Fibroblast of upper back skin (primary cell): ENCODE measurements at places on chromosomes 5 and 9.

GRCh38 chr9:36862206-36863145 lies 171.6 kb downstream of the PAX5 start:
- peak; percentile 32 for DNase-seq

DNA sequence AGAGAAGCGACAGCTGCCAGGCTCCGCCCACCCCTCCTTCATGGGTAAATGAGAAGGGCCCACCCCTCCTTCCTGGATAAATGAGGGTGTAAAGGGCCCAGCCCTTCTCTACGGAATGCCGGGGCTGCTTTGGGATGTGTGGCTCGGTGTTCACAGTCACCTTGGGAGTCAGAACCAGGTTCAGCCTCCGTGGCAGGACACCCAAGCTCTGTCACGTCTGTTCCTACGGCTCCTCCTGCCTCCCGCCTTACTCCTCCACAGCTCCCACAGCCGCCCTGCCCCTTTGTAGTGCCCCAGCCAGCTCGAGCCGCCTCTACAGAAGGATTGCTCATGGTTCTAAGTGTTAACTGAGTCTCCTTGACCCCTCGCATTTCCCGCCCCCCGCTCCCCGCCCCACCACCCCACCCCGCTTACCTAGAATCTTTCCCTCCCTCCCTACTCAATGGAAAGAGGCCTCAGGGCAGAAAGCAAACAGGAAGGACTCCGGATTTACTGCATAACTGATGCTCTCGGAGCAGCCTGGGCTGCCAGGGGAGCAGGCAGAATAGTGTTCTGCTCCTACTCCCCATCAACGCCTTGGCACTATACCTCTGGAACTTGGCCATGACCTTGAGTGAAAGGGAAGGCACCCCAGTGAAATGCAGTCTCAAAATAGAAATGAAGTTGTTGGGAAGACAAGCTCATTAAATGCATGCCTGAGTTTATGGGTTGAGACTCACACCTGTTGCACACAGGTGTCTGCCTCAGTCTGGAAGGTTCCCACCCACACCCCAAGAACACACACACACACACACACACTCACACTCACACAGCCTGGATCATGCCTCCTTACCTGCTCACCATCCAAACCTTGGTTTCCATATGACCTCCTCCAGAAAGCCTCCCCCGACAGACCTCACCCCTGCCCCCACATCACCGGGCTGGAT lies 59.6 kb downstream of the NEURL1B start:
- DNase-seq: no peak

DNA sequence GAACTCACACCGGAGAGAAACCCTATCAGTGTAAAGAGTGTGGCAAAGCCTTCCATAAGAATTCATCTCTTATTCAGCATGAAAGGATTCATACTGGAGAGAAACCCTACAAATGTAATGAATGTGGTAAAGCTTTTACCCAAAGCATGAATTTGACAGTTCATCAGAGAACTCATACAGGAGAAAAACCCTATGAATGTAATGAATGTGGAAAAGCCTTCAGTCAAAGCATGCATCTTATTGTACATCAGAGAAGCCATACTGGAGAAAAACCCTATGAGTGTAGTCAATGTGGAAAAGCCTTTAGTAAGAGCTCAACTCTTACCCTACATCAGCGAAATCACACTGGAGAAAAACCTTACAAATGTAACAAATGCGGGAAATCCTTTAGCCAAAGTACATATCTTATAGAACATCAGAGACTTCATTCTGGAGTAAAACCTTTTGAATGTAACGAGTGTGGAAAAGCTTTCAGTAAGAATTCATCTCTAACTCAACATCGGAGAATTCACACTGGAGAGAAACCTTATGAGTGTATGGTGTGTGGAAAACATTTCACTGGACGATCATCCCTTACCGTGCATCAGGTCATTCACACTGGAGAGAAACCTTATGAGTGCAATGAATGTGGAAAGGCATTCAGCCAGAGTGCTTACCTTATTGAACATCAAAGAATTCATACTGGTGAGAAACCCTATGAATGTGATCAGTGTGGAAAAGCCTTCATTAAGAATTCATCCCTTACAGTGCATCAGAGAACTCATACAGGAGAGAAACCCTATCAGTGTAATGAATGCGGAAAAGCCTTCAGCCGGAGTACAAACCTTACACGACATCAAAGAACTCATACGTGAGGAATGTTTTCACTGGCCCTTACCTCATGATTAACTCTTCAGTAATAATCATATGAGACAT lies 8.9 kb upstream of the ZNF454 start:
- no peak for DNase-seq

DNA sequence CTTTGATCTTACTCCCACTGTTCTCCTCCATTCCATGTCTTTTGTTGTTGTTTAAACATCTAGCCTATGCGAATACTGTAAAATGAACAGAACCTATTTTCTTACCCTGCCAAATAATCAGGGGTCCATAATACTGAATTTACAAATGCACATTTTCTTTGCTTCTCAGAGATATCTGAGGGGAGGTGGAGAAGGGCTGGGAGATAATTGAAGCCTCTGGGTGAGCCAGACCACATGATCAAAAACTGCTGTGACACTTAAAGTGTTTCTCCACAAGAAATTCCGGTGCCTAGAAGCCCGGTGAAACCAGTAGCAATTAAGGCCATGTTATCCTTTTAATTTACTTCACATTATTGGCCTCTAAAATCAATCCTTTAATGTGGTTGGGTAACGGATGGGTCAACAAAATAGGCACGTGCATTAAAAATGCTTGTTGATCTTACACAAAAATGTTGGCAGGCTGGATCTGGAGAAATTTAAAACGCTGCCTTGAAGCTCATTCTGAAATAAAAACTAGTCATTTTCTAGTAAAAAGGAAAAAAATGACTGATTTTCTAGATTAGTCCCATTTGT lies 10.8 kb downstream of the SEMA6A start:
- DNase-seq: no peak

GRCh38 chr9:37953775-37954437 lies 50.0 kb upstream of the SLC25A51 start:
- peak; percentile 94 for DNase-seq

GRCh38 chr9:72931897-72932296 lies 21.0 kb downstream of the ALDH1A1 start:
- DNase-seq: no peak

DNA sequence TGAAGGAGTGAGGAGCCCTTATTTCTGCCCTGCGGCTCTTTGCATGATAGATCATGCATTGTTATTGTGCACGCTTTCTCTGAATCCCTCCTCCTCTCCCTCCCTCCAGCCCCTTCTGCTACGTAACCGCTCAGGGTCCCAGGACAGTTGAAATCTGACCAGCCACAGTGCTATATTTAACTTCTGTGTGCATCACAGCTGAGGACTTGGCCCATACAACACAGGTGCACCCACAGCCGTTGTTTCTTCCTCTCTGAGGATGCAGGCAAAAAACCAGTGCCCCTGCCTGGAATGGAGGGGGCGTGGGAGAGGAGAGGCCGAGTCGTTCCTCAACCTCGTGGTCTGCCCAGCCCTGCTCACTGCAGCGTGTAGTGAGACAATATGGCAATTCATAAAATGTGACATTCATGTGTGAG lies 335.6 kb upstream of the CLINT1 start:
- DNase-seq: no peak

- no peak for DNase-seq
Measured at GRCh38 chr9:75995066-75995465, 104.6 kb downstream of the PCSK5 start.

DNA sequence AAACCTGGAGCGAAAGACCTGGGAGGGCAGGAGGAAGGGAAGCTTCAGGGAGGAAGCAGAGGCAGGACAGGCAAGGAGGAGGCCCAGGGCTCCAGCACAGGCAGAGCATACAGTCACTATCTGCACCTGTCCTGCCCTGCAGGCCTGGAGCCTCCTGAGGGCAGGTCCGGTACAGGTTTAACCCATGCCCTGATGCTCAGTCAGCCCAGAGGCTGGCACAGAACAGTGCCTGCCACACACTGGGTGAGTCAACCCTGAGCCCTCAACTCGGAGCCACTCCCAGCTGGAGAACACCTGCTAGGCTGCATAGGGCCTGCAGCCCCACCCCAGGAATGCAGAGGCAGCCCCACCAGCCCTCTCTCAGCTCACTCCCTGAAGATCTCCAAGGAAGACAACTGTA lies 161.5 kb upstream of the PHYKPL start:
- no peak for DNase-seq

GRCh38 chr5:55773057-55773456 lies 35.2 kb downstream of the DDX4 start:
- DNase-seq: no peak

DNA sequence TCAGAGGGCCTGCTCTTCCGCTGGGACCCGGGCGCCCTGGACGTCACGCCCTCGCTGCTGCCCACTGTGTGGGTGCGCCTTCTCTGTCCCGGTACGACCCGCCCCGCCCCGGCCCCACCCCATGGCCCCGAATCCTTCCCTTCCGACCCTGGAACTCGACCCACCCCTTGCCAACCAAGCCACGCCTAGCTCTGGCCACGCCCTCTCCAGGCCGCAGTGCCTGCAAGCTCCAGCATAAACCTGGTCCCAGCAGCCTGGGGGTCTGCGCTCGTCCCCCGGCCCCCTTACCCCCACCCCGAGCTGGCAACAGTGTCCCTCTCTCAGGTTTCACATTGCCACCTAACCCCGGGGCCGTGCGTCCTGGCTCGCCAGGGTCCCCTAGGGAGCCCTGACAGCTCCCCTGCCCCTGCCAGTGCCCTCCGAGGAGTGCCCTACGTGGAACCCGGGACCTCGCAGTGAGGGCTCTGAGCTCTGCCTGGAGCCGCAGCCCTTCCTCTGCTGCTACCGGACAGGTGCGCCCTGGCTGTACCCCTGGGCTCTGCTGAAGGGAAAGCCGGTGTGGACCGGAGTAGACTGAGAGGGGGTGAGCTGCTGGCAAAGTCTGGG lies 3.4 kb downstream of the ADGRD2 start:
- no peak for DNase-seq

DNA sequence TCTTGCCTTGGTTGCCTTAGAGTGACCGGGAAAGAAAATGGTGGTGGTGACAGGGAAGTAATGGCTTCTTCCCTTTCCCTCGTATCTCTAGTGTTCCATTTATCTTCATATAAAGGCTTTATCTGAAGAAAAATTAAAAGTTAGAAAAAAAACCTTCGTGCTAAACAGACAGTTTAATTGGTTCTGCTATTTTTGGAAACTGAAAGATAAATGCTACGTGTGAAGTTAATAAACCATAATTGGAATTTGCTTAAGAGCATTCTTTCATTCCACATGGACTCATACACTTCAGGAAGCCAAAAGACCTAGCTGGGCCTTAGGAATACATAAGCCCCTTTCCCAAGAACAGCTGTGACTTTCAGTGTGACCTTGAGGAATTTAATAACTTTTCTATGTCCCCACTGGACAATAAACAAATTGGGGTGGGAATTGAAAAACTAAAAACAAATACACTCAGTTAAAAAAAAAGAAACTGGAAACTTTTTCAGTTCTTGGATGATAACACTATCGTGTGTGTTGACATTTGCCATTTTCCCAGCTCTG lies 818.8 kb upstream of the WWC1 start:
- no peak for DNase-seq

- peak; percentile 17 for DNase-seq
Measured at GRCh38 chr5:123359454-123360200, 63.6 kb downstream of the CEP120 start.

DNA sequence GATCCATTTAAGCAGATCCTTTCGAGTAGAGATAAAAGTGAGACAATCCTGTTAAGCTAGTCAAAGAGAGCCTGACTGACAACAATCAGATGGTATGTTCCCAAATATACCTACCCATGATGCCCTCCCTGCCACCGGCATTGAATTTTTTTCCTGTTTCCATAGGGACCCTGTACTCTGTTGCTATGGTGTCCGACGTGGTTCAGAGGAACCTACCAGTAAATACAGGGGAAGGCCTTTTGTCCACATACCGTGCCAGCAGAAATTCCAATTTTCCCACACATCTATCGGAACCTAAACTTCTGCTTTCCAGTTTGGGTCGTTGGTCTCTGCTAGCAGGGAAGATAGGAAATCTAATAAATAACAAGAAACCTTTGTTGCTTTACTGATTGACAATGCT lies 64.7 kb downstream of the MEGF10 start:
- DNase-seq: no peak

DNA sequence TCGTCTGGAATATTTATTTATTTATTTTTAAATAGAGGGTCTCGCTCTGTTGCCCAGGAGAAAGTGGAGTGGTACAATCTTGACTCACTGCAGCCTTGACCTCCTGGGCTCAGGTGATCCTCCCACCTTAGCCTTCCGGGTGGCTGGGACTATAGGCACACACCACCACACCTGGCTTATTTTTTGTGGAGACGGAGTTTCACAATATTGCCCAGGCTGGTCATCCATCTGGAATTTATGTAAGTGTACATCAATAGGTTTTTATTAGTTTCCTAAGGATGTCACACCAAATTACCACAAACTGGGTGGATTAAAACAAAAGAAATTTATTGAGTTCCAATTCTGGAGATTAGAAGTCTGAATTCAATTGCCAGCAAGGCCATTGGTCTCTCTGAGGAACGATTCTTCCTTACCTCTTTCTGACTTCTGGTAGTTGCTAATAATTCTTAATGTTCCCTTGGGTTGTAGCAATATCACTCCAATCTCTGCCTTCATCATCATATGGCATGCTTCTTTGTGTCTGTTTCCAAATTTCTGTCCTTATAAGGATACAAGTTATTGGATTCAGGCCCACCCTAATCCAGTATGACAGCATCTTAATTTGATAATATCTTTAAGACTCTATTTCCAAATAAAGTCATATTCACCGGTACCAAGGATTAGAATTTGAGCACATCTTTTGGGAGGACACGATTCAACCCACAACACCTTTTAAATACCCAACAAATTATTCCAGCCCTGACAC lies 16.3 kb upstream of the RAD23B start:
- DNase-seq: peak; percentile 55

- no peak for DNase-seq
Measured at GRCh38 chr5:147169901-147170300, 64.9 kb upstream of the STK32A start.

- no peak for DNase-seq
Measured at GRCh38 chr5:138647261-138647788, 72.1 kb upstream of the HSPA9 start.

- peak; percentile 29 for DNase-seq
Measured at GRCh38 chr5:141528291-141528984, 39.6 kb downstream of the PCDHGC5 start.

DNA sequence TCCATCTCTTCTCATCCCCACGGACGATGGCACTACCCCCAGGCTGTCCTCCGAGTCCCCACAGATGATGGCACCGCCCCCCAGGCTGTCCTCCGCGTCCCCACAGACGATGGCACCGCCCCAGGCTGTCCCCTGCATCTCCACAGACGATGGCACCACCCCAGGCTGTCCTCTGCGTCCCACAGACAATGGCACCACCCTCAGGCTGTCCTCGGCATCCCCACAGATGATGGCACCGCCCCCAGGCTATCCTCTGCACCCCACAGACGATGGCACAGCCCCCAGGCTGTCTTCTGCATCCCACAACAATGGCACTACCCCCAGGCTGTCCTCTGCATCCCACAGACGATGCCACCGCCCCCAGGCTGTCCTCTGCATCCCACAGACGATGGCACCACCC lies 57.4 kb upstream of the PTCH1 start:
- DNase-seq: no peak

GRCh38 chr5:43659075-43659474 lies 56.1 kb downstream of the NNT start:
- DNase-seq: no peak
